GM23338 (cell line): ENCODE measurements at places on chromosomes 13 and 19. TPM values are rescaled to one million over a fixed set of nuclear protein-coding genes. Genes with fewer than 3 reads are reported as not detected.

- DNase-seq = no peak
Observed at GRCh38 chr19:48750771-48751504, 1.5 kb downstream of the FUT1 start.

ENOX1 gene
- total RNA-seq = 0.66 and 2.1 TPM in 2 replicates

PNMA8A gene
- 17.8 and 19.6 TPM in 2 replicates for total RNA-seq

DNA sequence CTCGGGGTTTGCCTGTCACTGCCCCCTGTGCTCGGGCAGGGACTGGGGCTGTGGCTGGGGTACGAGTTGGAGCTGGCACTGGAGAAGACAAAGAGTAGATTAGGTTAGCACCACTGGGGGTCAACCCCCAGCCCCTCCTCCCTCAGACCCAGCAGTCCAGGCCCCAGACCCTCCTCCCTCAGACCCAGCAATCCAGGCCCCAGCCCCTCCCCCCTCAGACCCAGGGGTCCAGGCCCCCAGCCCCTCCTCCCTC lies 19.1 kb downstream of the ZNF575 start:
- DNase-seq = no peak

GRCh38 chr13:110305949-110306339 lies 1.0 kb downstream of the COL4A1 start:
- DNase-seq = no peak

DNA sequence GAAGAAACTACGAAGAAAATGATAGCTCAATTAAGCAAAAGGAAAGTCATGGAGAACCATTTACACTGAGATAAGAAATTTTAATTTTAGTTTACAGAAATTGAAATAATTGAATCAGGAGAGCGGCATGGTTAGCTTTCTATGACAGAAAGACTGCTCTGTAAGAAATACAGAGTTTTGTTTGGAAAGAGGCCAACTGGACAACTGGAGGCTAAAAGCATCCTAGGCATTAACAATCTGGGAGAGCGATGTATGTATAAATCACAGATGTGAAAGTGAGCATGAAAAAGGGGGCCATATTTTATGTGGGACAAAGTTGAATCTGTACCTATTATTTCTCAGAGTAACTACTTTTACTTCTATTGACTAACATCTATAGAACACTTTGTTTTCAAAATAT lies 1608.8 kb upstream of the PCDH20 start:
- DNase-seq = no peak

GRCh38 chr19:1837625-1838105 lies 10.6 kb downstream of the REXO1 start:
- peak; percentile 82 for DNase-seq

- peak; percentile 29 for DNase-seq
Observed at GRCh38 chr13:108345016-108345415, 75.5 kb downstream of the TNFSF13B start.

GRCh38 chr13:76638181-76638580 lies 248.0 kb downstream of the KCTD12 start:
- DNase-seq = no peak

PLIN4 gene
- total RNA-seq = 0.59 and 0.70 TPM in 2 replicates

DNA sequence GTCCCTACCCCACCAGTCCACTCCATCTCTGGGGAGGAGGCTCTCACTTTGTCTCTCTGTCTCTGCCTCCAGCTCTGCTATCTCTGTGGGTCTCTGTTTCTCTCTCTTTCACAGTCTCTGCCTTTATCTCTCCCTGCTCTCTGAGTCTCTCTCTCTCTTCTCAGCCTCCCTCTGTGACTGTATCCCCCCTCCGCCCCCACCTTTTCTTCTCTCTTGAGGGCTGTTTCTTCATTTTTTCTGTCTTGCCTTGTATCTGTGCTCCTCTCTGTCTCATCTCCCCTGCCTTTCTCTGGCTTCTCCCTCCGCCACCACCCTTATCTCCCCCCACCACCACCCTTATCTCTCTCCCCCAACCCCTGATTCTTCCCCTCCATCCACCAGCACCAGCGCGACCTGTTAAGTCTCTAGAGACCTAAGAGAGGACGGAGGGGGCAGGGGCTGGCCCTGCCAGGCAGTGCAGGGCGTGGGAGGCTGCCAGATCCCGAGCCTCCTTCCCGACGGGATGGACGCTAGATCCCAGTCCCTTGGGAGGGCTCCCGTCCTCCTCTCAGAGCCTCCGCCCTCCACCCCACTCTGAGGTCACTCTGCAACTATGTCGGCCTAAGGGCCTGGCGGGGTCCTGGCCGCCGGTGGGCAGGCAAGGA lies 1.0 kb downstream of the AXL start:
- DNase-seq = peak; percentile 17

GRCh38 chr13:42754801-42755510 lies 26.4 kb upstream of the FAM216B start:
- no peak for DNase-seq

NFILZ gene
- total RNA-seq = not detected in 2 replicates

DNA sequence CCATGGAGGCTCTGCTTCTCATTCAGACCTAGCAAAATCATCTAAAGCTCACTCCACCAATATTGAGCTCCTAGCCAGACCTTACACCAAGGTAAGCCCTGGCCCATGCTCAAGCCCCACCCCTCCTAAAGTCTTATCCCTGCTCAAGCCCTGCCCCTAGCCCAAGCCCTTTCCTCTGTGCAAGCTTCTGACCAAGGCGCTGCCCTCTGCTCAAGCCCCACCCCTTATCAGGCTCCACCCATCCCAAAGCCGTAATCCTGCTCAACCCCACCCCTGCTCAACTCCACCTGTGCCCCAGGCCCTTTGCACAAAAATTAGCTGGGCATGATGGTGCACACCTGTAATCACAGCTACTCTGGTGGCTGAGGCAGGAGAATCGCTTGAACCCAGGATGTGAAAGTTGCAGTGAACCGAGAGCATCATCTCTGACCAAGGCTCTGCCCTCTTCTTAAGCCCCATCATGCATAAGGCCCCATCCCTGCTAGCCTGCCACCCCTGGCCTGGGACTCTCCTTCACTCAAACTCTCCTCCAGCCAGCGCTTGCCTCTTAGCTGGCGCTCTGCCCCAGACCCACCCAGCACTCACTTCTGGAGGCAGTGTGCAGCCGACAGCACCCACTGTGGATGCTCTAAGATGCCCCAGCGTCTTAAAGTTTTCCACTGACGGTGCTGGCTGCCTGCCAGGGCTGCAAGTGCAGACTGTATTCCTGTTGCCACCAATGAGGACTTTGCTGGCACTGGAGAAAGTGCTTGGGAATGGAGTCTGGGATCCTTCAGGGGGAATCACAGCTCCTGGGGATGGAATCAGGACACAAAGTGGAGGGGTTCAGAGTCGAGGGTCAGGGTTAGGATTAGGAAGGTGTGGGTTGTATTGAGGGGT lies 16.5 kb downstream of the KLK4 start:
- DNase-seq = no peak

EBI3 gene
- 0.52 TPM in 1 of 2 replicates, not detected in the other for total RNA-seq

GRCh38 chr13:50290186-50290585 lies 274.9 kb downstream of the KCNRG start:
- no peak for DNase-seq

GRCh38 chr19:56690670-56691069 lies 19.1 kb upstream of the ZNF835 start:
- no peak for DNase-seq

GRCh38 chr19:40365613-40366401 lies 17.3 kb downstream of the PLD3 start:
- DNase-seq = peak; percentile 91

- DNase-seq = peak; percentile 55
Observed at GRCh38 chr19:40383668-40384248, 6.2 kb downstream of the HIPK4 start.

DNA sequence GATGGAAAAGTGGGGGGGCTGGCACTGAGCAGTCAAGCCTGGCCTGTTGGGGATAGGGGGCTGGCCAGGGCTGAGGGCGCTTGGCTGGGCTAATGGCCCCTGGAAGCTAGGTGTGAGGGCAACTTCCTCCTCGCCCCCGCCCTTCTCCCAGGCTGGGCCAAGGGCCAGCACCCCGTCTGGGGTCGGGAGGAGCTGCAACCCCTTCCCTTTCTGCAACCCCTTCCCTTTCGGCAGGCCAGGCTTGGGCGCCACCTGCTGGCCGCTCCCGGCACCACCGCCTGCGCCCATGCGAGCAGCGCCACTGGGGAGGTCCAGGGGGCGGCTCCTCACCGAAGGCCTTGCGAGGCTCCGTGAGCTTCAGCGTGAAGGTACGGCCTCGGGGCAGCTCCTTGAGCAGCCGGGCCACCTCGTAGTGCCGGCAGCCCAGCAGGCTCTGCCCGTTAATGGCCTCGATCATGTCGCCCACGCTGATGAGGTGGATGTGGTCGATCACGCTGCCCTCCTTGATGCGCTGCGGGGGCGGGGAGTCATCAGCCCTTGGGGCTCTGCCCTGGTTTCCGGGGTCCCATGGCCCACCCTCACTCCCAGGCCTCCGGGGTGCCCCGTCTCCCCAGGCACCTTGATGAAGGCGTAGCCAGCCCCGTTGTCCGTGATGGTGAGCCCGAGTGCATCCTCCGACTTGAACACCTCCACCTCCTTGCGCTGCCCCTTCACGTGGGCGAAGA lies 5.0 kb upstream of the PTGER1 start:
- DNase-seq = peak; percentile 89

GRCh38 chr19:46972311-46972710 lies 47.3 kb upstream of the NPAS1 start:
- DNase-seq = no peak

DNA sequence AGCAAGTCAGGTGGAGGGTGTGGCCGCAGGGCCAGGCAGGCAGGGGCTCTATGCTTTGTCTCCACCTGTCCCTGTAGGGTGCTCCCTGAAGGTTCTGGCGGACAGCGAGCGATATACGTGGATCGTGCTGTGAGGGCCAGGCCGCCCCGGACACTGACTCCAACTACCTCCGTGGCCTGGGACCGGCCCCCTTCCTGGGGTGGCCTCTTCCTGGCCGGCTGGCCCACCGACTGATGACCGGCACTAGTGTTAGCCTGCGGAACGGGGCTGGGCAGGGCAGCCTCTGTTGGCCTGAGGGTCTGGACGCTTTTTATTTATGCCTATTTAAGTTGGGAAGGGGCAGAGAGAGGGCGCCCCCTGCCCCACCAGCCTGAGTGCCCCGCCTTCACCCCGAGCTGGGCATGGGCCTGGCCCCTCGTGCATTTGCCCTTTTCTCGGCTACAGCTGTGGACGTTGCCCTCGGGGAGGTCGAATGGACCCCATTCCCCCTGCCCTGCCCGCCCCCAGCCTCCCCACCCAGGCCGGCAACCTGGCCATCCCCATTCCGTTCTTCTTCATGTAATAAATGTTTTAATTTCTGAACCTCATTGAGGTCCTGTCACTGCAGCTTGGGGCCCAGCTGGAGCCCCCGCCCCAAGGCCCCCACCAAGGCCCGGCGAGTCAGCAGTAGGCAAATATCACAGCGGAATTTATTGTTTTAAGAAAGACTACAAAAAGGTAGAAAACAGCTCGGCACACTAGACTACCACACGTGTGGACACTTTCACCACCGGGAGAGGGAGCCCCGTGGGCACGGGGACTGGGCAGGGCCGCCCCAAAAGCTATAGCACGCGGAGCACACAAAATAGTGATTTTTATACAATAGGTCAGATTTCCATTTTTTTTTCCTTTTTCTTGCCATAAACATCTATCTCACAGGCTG lies 8.8 kb downstream of the DCAF15 start:
- no peak for DNase-seq

- DNase-seq = no peak
Observed at GRCh38 chr19:50745221-50745620, 22.1 kb downstream of the CLEC11A start.

DNA sequence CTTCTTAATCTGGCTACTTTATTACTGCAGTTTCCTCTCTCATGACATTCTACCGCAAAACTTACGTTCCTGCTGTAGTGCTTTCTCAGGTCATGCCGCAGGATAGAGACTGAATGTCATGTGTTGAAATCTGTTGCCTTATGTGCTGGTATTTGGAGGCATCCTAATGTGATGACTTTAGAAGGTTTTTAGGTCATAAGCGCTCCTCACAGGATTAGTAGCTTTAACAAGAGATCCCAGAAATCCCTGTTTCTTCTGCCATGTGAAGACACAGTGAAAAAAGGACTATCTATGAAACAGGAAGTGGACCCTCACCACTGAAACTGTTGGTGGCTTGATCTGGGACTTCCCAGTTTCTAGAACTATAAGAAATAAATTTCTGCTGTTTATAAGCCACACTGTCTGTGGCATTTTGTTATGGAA lies 209.3 kb downstream of the LACC1 start:
- no peak for DNase-seq

ERCC1 gene
- total RNA-seq = 39.0 and 45.9 TPM in 2 replicates

CEACAM16 gene
- not detected in 2 replicates for total RNA-seq

- no peak for DNase-seq
Observed at GRCh38 chr13:90534617-90535370, 812.7 kb upstream of the MIR17HG start.

LAIR1 gene
- total RNA-seq = 1.3 TPM in 1 of 2 replicates, not detected in the other

DNA sequence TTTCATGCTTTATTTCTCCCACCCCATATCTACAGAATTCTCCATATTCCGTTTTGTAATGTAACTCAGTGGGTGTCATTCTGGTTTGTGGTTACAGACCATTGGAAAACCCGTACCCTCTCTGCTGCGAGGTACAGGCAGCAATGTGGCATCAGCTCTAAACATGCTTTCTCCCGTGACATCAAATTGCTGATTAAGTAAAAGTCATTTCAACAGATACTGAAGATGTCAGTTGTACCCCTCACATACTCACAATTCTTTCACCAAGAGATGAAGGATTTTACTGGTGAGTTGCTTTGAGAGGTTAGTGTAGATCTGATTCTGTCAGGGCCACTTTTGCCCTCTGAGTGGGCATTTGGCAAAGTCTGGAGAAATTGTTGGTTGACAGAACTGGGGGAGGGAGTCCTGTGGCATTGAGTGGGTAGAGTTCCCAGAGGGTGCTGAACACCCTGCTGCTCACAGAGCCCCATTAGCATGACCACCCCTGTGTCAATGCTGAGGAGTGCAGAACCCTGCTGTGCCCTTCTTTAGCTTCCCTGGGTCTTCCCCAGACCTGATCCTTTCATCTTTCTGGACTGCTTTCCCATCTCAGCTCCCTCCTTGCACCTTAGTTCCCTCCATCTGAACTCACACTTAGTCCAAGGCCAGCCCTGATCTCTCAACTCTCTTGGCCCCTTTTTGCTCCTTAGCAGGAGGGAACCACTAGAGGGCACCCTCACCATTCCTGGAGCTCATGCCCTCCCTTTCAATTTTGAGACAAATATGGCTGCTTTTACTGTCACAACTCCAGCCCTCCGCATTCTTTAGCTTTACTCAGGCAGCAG lies 39.9 kb upstream of the CEACAM8 start:
- peak; percentile 83 for DNase-seq

FGF9 gene
- total RNA-seq = 0.08 TPM in 1 of 2 replicates, not detected in the other

- DNase-seq = no peak
Observed at GRCh38 chr19:10764340-10764894, 46.5 kb downstream of the DNM2 start.

TTYH1 gene
- total RNA-seq = 31.8 and 40.8 TPM in 2 replicates

CKM gene
- not detected in 2 replicates for total RNA-seq

DNA sequence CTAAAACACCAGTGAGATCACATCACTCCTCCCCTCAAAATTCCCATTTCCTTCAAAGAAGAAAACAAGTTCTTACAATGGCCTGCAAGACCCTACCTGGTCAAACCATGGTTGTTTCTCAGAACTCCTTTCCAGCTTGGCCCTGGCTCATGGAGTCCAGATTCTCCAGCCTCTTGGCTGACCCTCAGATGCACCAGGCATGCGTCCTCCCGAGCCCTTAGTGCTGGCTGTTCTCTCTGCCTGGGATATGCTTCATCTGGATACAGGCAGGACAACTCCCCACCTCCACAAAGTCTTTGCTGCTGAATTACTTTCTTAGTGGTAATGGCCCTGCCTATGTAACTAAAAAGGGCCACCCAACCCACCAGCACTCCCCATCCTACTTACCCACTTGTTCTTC lies 94.3 kb downstream of the MBNL2 start:
- no peak for DNase-seq

TMC4 gene
- 0.58 and 2.3 TPM in 2 replicates for total RNA-seq
